ENCODE measurements at places on chromosomes 3 and 15.

DNA sequence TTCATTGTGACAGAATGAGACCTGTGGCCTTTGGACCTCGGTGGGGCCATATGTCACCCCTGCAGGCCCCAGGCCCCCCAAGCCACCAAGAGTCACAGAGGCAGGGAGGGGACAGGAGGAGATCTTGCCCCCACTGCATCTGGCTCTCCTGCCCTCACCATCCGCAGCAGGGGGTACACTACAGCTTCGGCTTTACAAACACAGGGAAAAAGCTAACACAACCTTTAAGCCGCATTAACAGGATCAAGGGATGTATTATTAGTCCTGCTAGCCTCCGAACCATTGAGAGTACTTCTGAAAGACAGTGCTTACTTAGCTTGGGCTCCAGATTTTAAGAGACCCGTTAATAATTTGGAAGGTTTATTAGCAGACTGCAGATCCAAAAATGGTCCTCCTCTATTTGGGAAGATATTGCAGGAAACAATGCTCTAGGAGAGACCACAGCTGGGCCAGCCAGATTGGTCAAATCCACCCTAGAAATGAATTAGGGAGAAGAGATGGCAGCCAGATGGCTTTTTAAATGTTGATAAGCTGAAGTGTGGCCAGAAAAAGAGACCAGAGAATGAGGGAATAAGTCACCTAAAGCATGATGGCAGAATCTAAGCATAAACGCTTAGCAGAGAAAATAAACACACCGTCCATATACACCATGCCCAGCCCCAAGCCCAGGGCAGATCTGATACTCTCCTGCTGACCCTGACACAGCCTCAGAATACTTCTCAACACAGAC lies 31.5 kb downstream of the SRGAP3 start:
- DNase-seq: no peak

DNA sequence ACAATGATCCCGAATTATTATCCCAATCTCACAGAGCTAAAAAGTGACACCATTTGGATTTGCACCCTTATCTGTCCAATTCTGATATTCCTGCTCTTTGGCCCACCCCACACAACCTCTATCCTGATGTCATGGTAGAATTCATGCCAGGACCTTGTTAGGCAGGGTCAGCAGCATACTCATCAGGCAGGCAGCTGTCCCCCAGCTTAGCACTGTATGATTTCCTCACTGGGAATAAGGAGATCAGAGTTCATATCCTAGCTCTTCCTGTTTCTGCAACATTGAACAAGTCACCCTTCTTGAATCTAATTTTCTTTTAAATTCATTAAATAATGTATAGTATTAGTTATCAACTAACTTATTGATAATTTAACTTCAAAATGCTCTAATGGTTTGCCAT lies 12.0 kb upstream of the C3orf80 start:
- no peak for DNase-seq

DNA sequence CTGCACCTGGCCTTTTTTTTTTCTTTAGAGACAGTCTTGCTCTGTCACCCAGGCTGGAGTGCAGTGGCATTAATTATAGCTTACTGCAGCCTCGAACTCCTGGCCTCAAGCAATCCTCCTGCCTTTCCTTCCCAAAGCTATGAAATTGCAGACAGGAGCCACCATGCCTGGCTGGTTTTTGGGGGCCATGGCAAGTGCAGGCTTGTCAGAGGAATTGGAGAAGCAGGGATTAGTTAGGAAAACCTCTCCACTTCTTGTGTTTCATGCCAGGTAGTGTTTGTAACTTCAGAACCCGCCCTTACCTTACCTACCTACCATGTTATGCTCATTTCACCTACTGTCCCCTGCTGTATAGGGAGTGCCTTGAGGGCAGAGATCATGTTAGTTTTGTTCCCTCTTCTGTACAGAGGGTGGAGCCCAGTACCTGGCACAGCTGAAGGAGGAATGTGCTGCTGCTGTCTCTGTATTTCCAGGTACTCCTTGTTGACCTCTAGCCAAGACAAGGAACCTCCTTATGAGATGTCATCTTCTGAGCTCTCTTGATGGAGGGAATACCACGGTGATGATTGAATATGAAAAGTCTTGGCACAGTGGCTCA lies 43.8 kb downstream of the TRAK1 start:
- no peak for DNase-seq

GRCh38 chr3:66858656-66859381 lies 139.3 kb upstream of the KBTBD8 start:
- DNase-seq: no peak

GRCh38 chr3:127056976-127057375 lies 74.1 kb downstream of the PLXNA1 start:
- no peak for DNase-seq

- no peak for DNase-seq
These were observed 124.3 kb upstream of the IGF1R start for GRCh38 chr15:98523912-98524662.

GRCh38 chr3:59189526-59189925 lies 139.7 kb upstream of the CFAP20DC start:
- no peak for DNase-seq

DNA sequence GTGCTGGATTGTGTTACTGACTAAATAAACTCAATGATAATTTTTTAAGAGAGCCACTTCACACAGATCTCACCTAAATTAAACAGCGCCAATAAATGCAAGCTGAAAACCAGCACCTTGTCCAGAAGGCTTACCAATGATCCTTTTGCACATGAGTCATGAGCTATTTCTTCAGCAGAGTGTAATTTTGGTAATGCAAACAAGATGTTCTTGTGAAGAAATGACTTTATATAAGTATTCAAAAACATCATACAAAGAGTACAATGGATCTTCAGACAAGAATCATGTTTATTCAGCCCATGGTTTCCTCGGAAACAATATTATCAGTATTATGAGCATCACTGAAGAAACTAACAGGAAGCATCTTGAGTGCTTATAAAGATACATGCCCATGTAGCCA lies 263.8 kb upstream of the UBE2E2 start:
- DNase-seq: no peak

- DNase-seq: no peak
These were observed 33.0 kb downstream of the FAM98B start for GRCh38 chr15:38486936-38487335.

GRCh38 chr3:120559242-120560061 lies 36.7 kb upstream of the NDUFB4 start:
- DNase-seq: no peak
